Lower lobe of right lung (tissue), 2 donors: ENCODE measurements at places on chromosomes 1 and 21. TPM values are rescaled to one million over a fixed set of nuclear protein-coding genes. Genes with fewer than 3 reads are reported as not detected.

GRCh38 chr1:225847610-225848009 lies 34.6 kb downstream of the TMEM63A start:
- DNase-seq, result no peak

- no peak for DNase-seq
Measured at GRCh38 chr1:3398396-3399140, 55.9 kb upstream of the ARHGEF16 start.

- no peak for DNase-seq
Measured at GRCh38 chr1:113109908-113110554, 37.0 kb downstream of the LRIG2 start.

DNA sequence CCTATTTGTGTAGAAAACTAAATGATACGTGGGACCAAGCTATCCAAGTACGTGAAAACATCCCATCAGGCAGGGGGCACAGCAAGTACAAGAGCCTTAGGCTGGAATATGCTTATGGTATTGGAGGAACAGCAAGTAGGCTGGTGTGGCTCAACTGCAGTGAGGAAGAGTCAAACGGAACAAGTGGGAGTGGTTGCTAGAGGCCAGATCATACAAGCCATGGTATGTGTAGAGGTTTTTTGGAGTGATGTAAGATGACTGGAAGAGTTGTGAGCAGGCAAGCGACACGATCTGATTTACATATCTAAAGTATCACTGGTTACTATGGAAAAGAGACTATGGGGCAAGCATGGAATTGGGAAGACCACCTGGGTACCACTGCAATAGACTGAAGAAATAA lies 27.8 kb downstream of the ELK4 start:
- no peak for DNase-seq

GRCh38 chr1:35666216-35666615 lies 24.9 kb upstream of the PSMB2 start:
- DNase-seq, result no peak

DNA sequence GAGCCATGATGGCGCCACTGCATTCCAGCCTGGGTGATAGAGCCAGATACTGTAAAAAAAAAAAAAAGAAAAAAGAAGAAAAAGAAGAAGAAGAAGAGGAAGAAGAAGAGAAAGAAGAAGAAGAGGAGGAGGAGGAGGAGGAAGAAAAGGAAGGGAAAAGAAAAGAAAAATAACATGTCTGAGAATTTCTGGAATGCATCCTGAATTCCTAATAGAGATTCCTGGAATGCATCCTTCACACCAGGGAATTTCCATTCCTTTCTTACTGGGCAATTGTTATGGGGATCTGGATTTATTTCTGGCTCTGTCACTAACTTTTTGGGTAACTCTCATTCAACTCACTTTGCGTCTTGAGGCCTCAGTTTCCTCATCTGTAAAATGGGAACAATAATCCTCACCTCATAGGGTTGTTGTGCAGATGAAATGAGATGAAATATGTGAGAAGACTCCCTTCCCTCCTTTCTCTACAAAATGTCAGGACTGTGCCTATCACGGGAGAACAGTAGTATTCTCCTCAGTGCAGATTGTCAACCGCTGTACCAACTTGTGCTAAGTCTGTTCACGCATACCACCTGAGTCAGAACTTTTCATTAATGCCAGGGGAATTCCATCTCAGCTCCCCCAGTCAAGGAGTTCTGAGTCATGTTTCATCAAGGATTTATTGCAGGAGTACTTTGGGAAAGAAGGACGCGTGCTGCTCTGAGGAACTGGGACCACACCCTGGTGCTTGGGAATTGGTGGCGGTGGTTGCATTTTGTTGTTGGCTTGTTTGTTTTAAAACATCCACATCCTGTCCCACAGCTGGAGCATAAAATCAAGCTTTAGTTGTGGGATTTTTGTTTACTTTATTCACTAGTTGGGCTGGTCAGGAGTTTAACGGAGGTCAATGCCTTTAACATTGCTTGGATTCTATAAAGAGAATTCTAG lies 42.4 kb upstream of the ROR1 start:
- no peak for DNase-seq

- no peak for DNase-seq
Measured at GRCh38 chr1:24386241-24386640, 27.3 kb downstream of the STPG1 start.

GRCh38 chr1:56532350-56532683 lies 47.0 kb downstream of the PLPP3 start:
- DNase-seq, result no peak

GRCh38 chr1:163331116-163331515 lies 9.4 kb downstream of the NUF2 start:
- no peak for DNase-seq

DNA sequence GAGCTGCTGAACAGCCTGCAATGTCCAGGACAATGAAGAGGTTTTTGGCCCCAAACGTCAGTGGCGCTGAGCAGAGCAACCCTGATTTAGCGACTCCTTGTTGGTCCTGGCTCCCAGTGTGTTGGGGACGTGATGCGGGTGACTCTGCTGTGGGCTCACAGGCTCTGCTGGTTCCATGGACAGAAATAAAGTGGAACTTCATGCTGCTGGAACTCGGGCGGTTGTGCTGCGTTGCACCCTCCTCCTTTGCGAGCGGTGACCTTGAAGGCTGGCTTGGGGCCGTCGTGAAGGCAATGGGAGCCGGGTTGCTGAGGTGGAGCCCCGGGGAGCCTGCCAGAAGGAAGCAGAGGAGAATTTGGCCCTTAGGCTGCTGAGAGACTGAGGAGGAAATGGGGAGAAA lies 122.6 kb upstream of the C1orf174 start:
- DNase-seq, result no peak

- no peak for DNase-seq
Measured at GRCh38 chr1:57208741-57209302, 215.0 kb downstream of the DAB1 start.

- peak; percentile 88 for DNase-seq
Measured at GRCh38 chr1:155061381-155062150, 2.0 kb upstream of the EFNA4 start.

DNA sequence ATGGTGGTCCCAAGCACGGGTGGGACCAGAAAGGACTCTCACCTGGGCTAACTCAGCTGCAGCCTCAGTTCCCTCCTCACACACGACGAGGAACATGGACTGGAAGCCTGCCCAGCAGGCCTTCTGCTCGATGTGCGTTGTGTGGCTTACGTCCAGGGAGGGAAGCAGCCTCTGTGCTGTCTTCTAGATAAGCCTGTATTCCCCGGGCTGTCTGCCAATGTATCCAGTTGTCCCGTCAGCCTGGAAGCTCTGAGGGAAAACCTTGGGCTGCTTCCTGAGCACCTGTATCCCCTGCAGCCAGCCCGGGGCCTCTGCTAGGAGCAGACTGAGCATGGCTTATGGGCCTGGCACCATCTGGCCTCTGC lies 10.5 kb downstream of the PCSK9 start:
- DNase-seq, result no peak

GRCh38 chr1:37734629-37735591 lies 30.0 kb downstream of the EPHA10 start:
- DNase-seq, result no peak

DNA sequence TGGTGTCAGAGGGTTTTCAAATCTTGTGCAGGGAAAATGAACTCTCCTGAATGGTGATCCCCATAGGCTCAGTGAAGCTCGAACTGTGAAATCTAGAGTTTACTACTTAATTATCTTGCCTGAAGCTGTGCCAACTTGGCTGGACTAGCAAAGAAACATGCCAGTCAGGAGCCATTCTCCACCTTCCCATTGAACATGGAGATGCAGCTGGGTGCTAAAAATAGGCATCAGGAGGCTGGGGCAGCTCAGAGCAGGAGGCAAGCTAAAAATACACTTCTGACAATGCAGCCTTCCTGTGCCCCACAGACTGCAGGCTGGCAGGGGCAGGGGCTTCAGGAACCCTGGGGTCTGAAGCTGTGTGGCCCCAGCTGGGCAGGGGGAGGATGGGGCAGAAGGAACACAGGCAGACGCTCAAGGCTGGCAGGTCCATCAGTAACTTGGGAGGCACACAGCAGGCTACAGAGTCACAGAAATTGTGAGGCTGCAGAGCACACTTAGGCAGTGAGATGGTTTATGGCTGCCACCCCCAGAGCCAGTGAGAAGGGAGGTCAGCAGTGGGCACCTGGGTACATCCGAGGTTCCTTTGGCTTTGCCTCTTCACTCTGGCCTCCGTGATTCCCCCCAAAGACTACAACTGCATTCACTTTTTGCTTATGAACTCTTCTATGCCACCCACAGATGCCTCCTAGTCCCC lies 155.4 kb upstream of the KCND3 start:
- DNase-seq, result no peak

GRCh38 chr1:161440312-161440894 lies 64.9 kb upstream of the FCGR2A start:
- DNase-seq, result peak; percentile 81

The HFM1 gene
- 1.2 TPM for total RNA-seq

The SMIM1 gene
- total RNA-seq, result 8.5 TPM

The KCNT2 gene
- 3.7 TPM for total RNA-seq

The PPIAL4G gene
- not detected for total RNA-seq

The HSD3B2 gene
- not detected for total RNA-seq
